ENCODE measurements at places on chromosomes 12 and 14. TPM values are rescaled to one million over a fixed set of nuclear protein-coding genes. Genes with fewer than 3 reads are reported as not detected.

SMCO3 gene
- total RNA-seq: 0.41 TPM

P2RX2 gene
- total RNA-seq: not detected

RDH12 gene
- total RNA-seq: 0.82 TPM

COL2A1 gene
- 0.82 TPM for total RNA-seq

RNASE3 gene
- not detected for total RNA-seq

CLEC4A gene
- total RNA-seq: 1.2 TPM

REM2 gene
- total RNA-seq: 2.4 TPM

NEUROD4 gene
- 2.9 TPM for total RNA-seq

MON2 gene
- total RNA-seq: 49.7 TPM

TDRD9 gene
- 6.5 TPM for total RNA-seq

C12orf50 gene
- total RNA-seq: not detected

All from frontal cortex (tissue), 4 donors.